ENCODE measurements at places on chromosomes 1 and 21. TPM values are rescaled to one million over a fixed set of nuclear protein-coding genes. Genes with fewer than 3 reads are reported as not detected.

- DNase-seq = no peak
These were observed 3.0 kb upstream of the NFIA start for GRCh38 chr1:61079296-61079897.

- no peak for DNase-seq
These were observed 79.0 kb downstream of the SLC45A1 start for GRCh38 chr1:8396786-8397406.

- no peak for DNase-seq
These were observed 348.9 kb downstream of the TGFB2 start for GRCh38 chr1:218694085-218694484.

- peak; percentile 45 for DNase-seq
These were observed 21.2 kb upstream of the PRKACB start for GRCh38 chr1:84122780-84123382.

Gene PGLYRP3
- not detected for total RNA-seq

Gene ZNF684
- 4.4 TPM for total RNA-seq

Gene PCAT6
- 2.3 TPM for total RNA-seq

Gene CA6
- not detected for total RNA-seq

GRCh38 chr1:22273686-22274681, 131.1 kb upstream of the WNT4 start:
- no peak for DNase-seq
